ENCODE measurements at places on chromosomes 1 and 21.

DNA sequence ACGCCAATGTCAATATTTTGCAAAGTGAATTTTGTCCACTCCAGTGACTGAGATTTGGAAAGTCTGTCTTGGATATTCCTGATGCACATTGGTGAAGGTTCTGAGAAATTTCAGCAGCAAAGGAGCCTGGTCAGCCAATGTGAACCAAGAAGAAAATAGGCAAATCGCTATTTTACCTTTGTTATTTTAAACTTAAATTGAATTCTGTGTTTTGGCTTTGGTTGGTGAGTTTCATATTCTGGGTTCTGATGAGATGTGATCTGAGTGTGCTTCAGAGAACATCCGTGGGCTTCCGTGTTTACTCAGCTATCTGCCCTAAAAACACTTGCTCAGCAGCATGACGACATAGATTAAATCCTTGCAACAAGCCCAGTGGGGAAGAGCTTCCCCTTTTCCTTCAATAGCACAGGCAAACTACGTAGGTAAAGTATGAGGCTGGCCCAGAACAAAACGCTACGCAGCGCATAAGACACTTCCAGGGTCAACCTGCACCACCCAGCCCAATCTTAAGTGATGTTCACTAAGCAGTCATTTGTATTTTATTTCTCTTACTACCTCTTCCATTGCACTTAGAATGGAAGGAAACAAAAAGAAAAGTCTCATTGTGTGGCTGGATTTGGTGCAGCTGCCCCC lies 176.4 kb upstream of the KAZN start:
- no peak for DNase-seq

- no peak for DNase-seq
Measured at GRCh38 chr1:165661703-165662102, 30.7 kb downstream of the MGST3 start.

- no peak for DNase-seq
Measured at GRCh38 chr1:244445320-244446181, 6.2 kb downstream of the ADSS2 start.

GRCh38 chr1:62076286-62076685 lies 118.4 kb upstream of the L1TD1 start:
- DNase-seq: no peak

DNA sequence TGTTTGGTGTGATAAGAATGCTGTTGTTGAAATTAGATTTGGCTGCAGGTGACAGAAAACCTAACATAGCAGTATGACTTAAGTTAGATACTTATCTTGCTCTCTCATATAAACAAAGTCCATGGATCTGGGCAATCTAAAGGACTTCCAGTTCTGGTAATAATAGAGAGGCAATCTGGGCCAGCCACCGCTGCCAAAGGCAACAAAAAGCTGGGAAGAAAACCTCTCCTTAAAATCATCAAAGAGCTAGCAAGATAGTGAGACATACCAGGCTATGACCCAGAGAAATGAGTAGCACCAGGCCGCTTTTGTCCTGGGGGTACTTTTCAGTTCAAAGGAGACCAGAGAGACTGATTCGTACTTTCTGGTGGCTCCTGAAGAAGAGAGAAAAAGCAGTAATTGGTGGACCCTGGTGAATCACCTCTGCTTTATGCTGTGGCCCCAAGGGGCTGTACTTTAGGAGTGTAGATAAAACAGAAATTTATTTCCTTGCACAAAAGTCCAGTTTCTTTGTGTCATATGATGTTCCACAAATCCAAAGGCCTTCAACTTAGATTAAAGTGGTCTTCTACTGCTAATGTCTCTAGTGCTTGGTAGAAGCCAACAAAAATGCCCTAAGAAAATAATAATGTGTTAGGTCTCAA lies 125.4 kb downstream of the TBX19 start:
- DNase-seq: no peak

GRCh38 chr1:199182186-199182843 lies 543.5 kb downstream of the PTPRC start:
- DNase-seq: no peak

Measured in CD4-positive, alpha-beta T cell treated with Interleukin-10 for 1 hour (primary cell).